Stimulated activated naive CD4-positive, alpha-beta T cell treated with Interleukin-2 at 50 U/mL for 16 hours (primary cell): ENCODE measurements at places on chromosomes 1 and 21.

DNA sequence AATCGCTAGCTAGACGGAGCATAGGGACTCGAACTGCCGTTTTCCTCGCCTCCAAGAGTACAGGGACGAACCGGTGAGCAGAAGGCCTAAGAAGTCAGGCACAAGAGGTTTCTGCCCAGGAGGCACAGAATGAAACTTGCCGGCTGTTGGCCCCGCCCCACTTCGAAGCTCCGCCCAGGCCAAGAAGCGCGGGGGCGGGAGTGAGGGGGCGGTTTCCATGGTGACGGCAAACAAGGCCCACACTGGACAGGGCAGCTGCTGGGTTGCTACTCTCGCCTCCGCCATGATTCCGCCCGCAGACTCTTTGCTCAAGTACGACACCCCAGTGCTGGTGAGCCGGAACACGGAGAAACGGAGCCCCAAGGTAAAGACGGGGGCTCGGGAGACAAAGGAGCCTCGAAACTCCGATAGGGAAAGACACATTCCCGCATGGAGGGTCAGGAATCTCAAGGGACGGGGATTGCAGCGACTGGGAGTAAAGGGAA lies at the start of gene DNALI1:
TSS of gene DNALI1 (plus strand) at position 229 of the 485 bp plus-strand sequence. CDS start at position 284, 55 bp downstream.
- DNase-seq = no peak

DNA sequence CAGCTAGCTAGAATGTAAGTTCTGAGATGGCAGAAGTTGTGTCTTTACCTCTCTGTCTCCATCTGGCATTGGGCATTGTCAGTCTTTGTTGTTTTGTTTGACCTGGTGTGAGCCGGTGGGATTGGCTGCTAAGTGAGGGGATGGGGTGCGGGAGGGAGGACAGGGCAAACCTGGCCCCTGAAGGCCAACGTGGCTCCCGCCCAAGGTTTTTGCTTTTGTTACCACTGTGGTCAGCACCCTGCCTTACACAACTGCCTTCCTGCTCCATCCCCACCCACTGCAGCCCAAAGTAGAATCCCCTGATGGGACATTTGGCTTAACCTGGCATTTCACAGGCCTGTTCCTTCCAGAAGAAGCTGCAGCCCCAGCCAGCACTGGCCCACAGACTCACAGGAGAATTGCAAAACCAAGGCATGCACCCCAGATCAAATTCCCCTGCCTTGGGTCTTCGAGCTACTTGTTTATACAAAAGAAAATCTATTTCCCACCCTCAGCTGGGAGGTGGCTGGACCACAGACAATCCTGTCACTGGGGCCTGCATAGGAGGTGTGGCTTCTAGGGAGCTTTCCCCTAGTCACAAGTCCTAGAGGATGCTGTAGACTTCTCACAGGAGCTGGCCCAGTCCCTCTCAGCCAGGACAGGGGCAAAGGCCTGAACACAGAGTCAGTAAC lies 147.5 kb downstream of the TRABD2B start:
- DNase-seq = no peak

DNA sequence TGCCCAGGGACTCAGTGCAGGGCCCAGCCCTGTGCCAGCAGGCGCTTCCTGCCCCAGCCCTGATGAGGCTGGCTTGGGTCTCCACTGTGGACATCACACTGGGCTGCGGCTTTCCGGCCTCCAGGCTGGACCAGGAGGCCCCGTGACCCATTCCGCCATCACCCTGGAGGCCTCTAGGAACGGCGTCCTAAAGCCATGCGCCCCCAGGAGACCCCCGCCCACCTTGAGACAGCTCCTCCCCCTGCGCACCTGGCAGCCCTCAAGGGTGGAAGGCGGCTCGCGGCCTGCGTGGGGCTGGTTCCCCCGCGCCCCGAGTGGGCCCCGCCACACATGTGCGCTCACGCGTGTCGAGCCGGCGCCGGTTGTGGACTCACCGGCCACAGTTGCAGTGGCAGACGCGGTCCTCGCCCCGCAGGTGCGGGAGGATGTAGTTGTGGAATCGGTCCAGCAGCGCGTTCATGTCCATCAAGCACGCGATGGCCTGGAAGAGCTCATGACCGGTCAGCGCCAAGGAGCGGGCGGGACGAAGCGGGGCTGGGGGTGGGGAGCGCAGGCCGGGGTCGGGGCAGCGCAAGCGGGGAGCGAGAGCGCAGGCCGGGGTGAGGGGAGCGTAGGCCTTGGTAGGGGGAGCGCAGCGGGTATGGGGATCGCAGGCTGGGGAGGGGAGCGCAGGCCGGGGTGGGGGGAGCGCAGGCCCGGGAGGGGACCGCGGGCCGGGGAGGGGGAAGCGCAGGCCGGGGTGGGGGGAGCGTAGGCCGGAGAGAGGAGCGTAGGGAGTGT lies 924 bp downstream of the TMEM240 start:
- no peak for DNase-seq

DNA sequence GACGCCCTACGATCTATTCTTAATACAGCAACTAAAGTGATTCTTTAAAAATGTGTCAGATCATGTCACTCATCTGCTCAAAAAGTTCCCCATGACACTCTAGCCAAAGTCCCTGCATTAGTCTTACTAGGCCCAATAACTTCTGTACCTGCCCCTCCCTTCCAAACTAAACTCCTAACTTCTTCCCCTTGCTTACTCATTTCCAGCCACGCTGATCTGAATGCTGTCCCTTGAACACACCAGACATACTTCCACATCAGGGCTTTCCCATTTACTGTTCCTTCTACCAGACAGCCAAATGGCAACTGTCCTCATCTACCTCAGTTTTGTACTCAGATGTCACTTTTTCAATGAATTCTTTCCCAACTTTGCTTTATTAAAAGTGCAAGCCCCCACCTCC lies 1.2 kb downstream of the PPT1 start:
- DNase-seq = no peak

GRCh38 chr1:216045400-216045799 lies 377.8 kb downstream of the USH2A start:
- DNase-seq = no peak

- DNase-seq = no peak
Measured at GRCh38 chr1:115012006-115012405, 17.6 kb upstream of the TSHB start.

DNA sequence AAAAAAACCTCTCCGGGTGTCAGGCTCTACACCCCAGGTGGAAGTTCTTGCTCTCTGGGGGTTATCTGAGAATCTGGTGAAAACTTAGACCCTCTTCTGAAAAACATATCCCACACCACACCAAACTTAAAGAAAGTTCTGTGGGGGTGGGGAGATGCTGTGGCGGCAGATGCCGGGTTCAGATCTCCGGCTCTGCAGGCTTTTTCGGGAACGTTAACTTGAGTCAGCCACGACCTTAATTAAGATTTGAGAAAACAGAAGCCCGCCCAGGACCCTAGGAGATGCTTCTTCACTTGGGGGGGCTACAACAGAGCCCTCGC lies 2.3 kb downstream of the RCC2 start:
- DNase-seq = no peak
